ENCODE measurements at places on chromosomes 3 and 15.

- DNase-seq = no peak
Measured at GRCh38 chr3:128799653-128800052, 73.7 kb downstream of the RAB7A start.

DNA sequence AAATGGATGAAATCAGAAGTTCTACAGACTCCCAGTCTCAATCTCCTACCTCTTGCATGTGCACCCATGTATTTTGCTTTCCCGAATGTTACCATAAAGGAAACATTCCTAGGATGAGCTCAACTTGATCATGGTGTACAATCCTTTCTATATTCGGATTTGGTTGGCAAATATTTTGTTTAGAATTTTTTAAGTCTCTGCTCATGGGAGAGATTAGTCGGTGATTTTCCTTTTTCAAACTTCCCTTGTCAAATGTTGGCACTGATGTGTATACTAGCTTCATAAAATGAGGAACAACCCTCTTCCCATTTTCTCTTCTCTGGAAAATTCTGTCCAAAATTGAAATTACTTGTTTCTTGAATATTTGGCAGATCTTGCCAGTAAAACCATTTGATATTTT, 317.6 kb upstream of the RASGRP1 start:
- DNase-seq = no peak

DNA sequence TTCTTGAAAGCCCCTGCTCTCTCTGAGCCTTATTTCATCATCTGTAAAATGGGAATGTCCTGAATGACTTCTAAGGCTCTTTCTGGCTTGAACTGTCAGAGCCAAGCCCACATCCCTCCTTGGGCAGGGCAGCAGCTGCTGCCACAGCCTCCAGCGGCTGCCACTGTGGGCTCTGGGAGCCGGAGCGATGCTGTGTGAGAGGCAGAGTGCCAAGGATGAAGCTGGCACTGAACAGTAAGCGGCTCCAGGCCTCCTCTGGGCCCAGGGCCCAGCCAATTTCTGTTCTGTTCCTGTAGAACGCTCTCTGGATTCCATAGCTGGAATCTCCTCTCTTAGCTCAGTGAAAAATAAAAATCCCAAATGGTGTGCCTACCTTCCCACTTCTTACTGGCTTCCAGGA, 4.4 kb downstream of the CPLX3 start:
- DNase-seq = no peak

DNA sequence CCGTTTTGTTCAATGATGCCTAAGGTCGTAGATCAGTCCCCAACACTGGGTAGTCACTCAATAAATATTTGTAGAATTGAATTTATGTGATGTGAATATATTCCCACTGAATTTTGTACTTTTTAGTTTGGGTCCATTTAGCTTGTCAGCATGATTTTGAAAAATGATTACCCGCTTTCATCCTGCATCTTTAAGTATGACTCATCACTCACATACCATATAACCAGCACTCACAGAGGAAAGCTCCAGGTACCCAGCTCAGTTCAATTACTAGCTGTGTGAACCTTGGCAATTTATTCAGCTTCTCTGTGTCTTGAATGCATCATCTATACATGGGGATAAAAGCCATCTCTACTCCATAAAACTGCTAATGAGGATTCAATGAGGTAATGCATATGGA, 2.2 kb upstream of the MLF1 start:
- DNase-seq = no peak

DNA sequence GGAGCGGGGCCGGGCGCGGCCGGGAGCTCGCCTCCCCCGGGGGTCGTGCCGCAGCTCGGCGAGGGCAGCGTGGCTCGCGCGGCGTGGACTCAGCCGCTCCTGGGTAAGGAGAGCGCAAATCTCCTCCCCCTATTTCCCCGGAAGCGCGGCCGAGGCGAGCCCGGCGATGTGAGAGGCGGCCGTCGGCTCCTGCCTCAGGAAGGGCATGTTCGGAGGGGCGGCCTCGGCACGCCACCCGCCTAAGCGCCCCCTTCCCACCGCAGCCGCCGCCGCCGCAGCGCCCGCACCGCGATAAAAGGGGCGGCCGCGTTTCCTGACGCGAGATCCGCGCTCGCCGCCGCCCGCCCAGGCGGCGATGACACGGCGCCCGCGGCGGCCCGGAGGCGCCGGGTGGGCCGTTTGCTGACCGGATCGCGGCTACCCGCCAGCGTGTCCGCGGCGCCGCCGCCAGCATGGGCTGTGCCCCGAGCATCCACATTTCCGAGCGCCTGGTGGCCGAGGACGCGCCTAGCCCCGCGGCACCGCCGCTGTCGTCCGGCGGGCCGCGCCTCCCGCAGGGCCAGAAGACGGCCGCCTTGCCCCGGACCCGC, at the start of gene PDE8A:
Gene PDE8A, plus strand, starts transcription at position 146 of the 590 bp plus-strand sequence. Its CDS starts 307 bp downstream, at position 453.
- no peak for DNase-seq

DNA sequence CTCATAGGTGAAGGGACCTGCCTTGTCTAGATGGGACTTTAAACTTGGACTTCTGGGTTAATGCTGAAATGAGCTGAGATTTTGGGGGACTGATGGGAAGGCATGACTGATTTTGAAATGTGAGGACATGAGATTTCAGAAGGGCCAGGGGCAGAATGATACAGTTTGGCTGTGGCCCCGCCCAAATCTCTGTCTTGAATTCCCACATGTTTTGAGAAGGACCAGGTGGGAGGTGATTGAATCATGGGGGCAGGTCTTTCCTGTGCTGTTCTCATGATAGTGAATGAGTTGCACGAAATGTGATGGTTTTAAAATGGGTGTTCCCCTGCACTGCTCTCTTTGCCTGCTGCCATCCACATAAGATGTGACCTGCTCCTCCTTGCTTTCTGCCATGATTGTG, 42.8 kb downstream of the ILDR1 start:
- no peak for DNase-seq

DNA sequence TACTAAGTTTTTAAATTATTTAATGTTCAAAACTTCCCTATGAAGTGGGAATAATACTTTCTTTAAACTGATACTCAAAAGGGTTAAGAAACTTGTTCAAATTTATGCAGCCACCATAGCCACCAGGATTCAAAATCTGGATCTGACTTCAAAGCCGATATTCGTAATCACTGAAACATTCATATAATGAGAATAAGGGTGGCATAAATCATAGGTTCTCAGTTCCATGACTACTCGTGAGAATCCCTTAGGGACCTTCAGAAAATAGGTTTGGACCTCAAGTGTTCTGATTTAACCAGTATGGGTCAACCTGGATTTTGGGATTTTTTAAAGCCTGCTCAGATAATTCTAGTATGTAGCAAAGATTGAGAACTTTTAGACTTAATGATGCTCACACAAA, 160.6 kb downstream of the RBMS3 start:
- no peak for DNase-seq

DNA sequence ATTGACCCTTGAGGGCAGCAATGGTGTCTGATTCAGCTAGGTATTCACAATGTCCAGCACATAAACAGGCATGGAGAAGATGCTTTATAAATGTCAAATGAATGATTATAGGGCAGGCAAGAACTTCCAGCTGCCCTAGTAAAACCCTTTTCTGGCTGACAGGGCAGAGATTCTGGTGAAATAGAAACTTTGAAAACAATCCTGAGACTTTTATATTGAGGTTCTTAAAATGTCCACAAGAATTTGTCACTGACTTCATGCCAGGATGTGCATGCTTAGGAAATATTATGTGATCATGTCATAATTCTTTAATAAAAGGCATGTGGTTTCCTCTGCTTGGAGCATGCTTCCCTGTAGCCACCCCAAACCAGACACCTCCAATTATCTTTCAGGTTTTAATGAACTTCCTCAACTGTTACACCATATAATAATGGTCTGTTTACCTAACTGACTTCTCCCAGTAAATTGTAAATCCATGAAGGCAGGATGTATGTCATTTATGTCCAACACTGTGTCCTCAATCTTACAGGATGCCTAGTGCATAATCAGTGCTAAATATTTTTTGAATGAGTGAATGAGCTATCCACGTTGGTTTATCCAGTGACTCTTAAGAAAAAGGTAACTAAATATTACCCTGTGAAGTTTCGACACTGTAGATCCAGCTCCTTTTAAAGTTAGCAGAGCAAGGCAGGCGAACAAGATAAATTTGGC, 43.4 kb upstream of the CLRN1 start:
- no peak for DNase-seq

DNA sequence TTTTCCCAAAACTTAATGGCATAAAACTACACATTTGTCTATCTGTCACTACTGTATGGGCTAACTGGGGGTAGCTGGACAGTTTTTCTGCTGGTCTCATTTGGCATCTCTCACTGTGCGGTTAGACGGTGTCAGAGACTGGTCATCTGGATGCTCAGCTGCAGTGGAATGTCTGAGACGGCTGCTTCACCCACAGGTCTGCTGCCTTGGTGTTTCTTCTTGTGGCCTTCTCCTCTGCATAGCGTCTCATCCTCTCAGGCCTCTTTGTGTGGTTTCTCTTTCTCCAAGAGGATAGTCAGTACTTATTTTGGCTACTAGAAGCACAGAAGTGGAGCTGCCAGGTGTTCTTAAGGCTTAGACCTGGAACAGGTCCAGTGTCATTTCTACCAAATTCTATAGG, 35.9 kb upstream of the GOLGA6L9 start:
- DNase-seq = no peak

DNA sequence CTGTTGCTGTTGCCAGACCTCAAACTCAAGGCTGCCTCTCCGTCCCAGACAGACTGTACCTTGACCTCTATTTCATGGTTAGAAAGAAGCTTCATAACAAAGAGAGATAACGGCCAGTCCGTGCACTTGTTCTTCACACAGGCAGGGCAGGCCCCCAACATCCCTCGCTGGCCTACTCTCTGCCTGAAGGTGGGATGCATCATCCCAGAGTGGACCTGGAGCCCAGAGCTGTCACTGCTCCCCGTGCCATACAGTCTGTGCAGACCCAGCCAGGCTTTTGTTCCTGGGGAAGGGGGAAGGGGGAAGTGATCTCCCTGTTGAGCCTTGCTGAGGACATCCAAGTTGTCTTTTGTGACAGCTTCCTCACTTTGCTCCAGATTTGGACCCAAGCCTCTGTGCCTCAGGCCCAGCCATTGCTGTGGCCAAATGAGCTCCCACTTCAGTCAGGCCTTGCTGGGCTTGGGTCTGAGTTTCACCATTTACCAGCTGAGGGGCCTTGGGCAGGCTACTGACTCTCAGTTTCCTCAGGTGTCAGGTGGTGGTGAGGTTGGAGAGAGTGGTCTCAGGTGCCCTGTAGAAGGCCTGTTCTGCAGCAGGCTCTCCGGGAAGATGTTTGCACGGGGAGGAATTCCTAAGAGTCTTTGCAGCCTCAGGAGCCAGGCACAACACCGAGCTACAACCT, 141.6 kb downstream of the DNAJB8 start:
- no peak for DNase-seq

DNA sequence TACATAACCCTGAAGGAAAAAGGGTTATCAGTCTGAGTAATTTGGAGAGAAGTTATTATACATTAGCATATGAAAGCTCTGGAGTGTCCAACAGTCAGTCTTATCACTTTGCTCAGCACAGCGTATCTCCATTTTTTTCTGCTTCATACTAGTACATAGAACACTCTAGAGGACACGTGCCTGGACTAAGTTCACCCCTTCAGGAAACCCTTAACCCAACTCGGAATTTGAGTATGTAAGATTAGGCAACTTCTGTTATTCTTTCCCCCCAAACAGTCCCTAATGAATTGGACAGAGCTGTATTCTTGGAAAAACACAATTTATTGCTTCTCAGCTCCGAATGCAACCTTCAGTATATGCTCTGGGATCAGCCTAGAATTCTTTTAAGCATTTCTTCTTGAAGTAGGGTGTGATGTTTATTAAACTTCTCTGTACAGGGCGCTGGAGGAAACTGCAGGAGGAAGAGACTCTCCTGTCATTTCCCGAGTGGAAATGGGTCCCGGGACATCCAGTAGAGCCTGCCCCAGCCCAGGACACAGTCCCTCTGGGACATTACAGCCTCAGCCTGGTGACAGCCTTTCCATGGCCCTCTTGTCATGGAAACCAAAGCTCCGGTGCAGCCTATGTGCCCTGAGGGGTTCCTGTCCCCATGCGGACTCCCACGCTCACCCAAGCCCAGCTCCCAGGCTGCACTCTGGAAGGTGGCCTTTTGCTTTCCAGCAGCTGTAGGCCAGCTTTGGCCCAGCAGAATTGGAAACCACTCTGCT, 37.3 kb upstream of the CMTM8 start:
- no peak for DNase-seq

DNA sequence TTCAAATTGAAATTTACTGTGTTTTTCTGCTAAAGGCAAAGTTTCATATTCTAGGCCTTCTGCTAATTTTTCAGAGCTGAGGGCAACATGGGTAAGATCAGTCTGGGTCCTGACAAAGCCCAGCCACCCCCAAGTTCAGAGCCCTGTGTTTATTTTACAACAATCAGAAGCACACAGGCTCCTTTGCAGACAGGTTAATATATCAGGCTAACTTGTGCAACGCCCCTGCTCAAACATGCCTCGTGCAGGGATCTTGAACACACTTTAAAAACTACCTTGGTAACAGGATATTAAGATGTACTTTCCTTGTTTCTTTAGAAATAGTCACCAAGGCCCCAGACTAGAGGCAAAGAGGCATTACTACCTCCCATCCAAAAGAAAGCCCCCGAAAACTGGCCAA, 64.0 kb downstream of the POLR2M start:
- DNase-seq = no peak

DNA sequence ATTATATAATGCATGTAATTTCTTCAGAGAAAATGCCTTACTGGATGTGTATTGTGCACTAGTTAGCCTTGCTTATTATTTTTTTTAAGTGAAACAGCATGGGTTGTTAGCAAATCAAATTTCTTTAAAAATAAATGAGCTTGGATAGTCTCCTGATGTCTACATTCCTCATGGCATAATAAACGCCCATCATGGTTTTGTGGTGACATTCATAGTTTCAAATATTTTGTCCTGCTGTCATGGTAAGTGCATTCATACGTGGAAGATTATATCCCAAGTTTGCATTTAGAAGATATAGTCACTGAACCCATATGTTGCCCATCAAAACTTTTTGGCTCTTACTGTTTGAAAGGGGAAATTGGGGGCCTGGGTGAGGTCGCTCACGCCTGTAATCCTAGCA, 130.7 kb downstream of the ALCAM start:
- no peak for DNase-seq

DNA sequence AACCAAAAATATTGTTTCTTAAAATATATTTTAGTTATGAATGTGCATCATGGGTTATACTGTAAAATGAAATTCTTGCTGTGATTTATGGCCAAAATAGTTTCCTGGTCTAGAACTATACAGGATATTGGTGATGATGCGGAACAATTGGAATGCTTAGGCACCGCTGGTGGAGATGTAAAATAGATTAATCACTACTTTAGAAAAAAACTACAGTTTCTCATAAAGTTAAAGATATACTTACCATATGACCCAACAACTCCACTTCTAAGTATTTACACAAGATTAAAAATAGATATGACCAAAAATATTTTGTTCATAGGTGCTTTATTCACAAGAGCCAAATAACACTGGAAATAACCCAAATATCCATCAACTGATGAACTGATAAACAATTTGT, 126.7 kb downstream of the TUSC7 start:
- no peak for DNase-seq

DNA sequence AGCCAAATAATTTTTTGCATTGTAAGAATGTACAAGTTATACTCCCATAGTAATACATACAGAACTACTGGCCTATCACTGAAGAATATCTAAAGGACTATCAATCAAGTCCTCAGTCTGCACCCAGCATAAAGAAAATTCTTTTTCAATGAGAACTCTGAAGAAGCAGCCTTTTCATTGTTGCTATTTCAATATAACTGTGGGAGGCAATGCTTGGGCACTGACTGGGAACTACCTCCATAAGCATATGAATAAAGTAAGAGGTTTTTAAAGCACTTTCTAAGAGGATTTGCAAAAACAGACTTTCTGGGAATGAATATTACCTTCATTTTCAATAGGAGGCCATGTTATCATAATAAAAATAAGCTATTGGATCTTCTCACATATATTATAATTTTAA, 24.6 kb upstream of the NECTIN3 start:
- no peak for DNase-seq
